ENCODE measurements at places on chromosomes 16 and 17.

- peak; percentile 75 for DNase-seq
Measured at GRCh38 chr16:21684199-21684598, 20.4 kb downstream of the OTOA start.

GRCh38 chr17:34221411-34221810, 33.7 kb upstream of the CCL2 start:
- DNase-seq: no peak

DNA sequence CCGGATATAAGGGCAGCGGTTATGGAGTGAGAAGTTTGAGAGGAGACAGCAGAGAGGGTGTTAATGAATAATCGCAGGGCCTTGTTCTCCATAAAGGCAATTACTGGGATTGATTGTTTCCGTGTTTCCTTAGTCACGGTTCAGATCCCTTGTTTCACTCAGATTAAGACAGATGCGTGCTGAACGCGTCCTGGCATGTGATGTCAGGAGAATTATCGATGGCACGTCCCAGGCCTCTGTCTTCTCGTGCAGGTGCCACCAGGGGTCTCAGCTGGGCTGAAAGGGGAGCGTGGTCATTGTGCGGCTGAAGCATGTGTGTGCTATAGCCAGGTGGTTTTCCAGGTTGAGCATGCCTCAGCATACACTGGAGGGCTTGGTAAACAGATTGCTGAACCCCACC, 142.4 kb upstream of the NOL11 start:
- no peak for DNase-seq

DNA sequence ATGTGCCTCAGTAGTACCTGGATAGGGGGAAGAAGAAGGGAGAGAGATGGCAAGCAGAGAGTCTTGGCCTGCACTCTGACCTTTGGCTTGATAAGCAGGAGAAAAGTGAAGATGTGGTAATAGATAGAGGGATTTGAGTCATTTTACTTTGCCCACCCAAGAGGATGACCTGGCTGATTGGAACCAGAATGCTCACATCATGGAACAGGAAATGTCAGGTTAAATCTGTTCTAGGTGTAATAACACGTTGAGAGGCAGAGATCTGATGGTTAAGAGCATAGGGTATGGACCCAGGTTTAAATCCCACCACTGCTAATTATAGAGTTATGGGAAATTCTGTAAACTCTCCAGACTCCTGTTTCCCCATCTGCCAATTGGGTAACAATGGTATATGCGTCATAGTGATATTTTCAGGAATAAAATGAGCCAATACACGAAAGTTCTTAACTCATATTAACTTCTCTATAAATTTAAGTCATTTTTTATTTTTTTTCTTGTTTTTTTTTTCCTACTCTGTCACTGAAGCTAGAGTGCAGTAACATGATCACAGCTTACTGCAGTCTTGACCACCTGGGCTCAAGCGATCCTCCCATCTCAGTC, 8.1 kb upstream of the CCL18 start:
- no peak for DNase-seq

DNA sequence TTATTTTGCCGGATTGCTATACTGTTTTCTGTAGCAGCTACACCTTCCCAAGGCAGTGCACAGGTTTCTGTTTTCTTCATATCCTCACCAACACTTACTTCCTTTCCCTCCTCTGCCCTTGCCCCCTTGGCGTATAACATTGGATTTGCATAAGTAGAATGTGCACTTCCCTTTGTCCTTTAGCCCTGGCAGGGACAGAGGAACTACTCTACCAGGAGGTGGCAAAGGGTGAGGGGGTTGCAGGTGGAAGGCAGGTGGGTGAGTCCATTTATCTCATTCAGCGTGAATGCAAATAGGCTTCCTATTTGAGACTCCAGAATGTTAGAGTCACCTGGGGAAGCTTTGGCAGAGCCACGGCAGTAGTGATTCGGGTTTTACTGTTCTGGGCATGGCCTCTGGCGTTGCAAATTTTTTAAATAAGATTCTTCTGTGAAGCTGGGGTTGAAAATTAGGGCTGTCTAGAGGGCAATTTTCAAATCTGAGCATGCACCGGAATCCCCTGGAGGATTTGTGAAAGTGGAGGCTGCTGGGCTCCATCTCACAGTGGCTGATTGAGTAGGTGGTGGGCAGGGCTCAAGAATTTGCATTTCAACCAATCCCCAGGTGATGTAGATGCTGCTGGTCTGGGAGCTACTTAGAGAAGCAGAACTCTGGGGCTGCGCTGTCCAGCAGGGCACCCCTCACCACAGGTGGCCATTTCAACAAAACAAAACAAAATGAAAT, 84.7 kb downstream of the PLCG2 start:
- DNase-seq: no peak

- DNase-seq: no peak
Measured at GRCh38 chr16:57306676-57307341, 22.3 kb upstream of the PLLP start.

- DNase-seq: no peak
Measured at GRCh38 chr16:56415875-56416274, 9.5 kb downstream of the AMFR start.

Data from hematopoietic multipotent progenitor cell treated with erythropoietin and hydrocortisone succinate and interleukin-3 and kit ligand, for 17 days (in vitro differentiated cells).